ENCODE measurements at places on chromosomes 3 and 15.

- peak; percentile 63 for DNase-seq
These were observed 289.0 kb upstream of the RASGRP1 start for GRCh38 chr15:38853608-38854007.

- no peak for DNase-seq
These were observed 113.1 kb downstream of the CHCHD6 start for GRCh38 chr3:126816986-126817777.

- no peak for DNase-seq
These were observed 460.7 kb upstream of the CBLB start for GRCh38 chr3:106329521-106329920.

DNA sequence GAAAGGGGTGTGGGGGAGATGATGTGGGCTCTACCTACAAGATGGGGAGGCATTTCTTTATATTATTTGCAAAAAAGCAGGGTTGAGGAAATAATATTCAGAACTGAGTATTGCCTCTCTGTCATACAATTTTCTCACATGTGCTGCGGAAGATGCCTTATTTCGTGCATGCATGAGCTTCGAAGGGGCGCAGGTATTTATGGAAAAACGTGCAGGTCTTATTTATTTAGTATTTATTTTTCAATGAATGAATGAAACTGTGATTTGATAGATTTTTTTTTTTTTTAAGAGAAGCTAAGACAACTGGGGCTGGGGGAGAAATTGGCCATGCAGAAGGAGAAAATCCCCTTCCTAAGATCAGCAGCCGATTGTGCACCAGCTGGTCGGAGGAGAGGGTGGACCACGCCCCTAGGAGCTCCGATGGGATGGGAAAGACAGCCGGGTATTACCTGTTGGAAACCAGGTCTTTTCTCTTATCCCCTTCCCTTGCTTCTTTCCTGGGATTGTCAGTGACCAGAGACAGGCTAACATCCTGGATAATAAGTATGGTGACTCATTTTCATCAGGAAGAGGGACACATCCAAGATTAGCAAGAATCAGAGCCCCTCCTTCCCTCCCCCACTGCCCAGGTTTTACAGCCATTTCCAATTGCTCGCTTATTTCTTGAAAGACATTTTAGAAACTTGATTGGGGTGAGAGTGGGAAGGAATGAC is 875 bp downstream of the GAP43 start:
- DNase-seq = peak; percentile 27

GRCh38 chr15:70077188-70078147 is 20.2 kb downstream of the TLE3 start:
- no peak for DNase-seq

GRCh38 chr3:169246158-169246557 is 417.4 kb downstream of the MECOM start:
- DNase-seq = no peak

GRCh38 chr3:155330370-155330769 is 36.9 kb upstream of the STRIT1 start:
- no peak for DNase-seq

DNA sequence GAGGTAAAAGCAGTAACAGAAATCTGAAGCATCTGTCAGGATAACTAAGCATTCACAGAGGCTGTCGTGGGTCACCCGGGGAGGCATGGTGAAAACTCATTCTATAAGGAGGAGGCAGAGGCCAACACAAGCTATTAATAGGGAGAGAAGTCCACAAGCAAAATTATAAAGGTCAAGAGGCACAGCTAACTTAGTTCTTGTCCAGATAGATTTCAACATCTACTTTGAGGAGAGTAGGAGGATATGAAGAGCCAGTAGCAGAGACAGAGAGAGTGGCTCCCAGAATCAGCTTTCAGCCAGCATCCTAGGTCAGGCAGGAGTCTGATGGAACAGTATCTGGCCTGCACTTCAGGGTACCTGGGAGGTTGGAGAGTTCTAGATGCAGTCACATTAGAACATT is 95.3 kb downstream of the STAC start:
- DNase-seq = no peak

DNA sequence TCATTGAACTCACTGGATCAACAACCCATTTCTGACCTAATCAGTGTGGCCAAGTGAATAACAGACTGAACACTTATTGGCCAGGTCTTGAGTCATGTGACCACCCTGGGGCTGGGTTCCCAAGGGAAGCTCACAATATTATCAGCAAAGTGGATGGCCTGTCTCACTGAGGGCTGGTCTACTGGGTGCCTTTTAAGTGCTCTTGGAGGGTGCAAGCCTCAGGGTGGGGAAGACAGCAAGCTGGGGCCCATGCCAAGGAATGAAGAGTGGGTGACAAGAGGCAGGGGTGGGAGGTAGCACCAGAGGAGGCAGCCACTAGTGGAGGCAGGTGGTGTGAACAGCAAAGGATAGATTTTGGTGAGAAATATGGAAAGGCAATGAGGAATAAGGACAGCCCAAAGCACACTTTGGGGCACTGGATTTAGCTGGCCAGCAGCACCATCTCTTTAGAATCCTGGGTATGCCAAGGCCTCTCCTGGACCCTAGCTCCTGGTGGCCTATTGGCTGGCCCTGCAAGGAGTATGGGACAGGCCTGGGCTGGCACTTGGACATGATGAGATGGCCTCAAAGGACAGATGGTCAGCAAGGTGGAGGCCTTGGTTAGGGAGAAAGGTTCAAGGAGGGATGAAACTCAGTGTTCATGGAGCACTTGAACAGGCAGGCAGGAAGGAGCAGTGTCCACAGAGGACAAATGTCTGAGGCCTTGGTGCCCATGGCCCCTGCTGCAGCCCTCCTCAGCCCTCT is 34.2 kb downstream of the HMCES start:
- no peak for DNase-seq

- no peak for DNase-seq
These were observed 274.5 kb downstream of the ZBTB20 start for GRCh38 chr3:114872588-114872987.

- no peak for DNase-seq
These were observed 7.7 kb downstream of the CCR9 start for GRCh38 chr3:45894015-45894414.

GRCh38 chr3:184526088-184526433 is 35.5 kb upstream of the EPHB3 start:
- DNase-seq = peak; percentile 41

- no peak for DNase-seq
These were observed 937.6 kb downstream of the MCTP2 start for GRCh38 chr15:95168951-95169431.

DNA sequence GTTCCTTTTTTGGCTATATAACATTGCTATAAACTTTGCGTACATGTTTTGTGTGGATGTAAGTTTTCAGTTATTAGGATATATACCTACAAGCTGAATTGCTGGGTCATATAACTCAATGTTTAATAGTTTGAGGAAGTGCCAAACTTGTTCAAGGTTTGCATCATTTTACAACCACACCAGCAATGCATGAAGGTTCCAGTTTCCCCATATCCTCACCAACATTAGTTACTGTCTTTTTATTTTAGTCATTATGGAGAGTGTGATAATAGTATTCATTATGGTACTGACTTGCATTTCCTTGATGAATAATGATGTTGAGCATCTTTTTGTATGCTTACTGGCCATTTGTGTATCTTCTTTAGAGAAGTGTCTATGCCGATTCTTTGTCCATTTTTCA is 112.3 kb downstream of the NR1I2 start:
- no peak for DNase-seq

DNA sequence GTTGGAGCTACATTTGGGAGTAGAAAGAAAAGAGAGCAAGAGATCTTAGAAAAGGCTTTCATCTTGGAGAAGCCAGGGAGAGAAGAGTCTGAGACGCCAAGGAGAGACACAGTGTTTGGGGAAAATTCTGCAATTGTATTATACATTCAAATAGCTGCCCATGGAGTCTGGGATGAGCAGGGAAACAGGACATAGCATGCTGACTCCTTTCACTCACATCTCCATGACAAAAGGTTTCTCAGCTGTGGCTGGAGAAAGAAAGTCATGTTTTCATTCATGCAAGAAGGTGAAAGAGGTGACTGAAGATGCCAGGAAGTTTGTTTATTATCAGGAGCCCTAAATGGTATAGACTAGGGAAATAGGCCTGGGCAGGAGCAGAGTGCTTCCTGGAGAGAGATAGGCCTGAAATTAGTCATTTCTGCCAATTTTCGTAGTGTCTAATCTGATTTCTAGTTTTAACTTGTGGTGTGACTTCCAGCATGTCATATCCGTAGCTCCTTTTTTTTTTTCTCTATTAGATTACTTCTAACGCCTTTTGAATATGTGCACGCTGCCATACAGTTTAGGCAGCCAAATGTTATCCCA is 34.1 kb downstream of the ACP3 start:
- peak; percentile 12 for DNase-seq

DNA sequence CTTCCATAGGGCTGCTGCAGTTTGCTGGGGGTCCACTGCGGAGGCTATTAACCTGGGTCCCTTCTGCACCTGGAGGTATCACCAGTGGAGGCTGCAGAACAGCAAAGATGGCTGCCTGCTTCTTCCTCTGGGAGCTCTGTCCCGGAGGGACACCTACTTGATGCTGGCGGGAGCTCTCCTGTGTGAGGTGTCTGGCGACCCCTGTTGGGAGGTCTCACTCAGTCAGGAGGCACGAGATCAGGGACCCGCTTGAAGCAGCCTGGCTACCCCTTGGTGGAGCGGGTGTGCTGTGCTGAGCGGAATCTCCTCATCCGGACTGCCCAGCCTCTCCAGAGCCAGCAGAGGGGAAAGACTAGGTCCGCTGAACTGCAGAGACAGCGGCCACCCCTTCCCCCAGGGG is 56.0 kb upstream of the CTXND1 start:
- DNase-seq = no peak

DNA sequence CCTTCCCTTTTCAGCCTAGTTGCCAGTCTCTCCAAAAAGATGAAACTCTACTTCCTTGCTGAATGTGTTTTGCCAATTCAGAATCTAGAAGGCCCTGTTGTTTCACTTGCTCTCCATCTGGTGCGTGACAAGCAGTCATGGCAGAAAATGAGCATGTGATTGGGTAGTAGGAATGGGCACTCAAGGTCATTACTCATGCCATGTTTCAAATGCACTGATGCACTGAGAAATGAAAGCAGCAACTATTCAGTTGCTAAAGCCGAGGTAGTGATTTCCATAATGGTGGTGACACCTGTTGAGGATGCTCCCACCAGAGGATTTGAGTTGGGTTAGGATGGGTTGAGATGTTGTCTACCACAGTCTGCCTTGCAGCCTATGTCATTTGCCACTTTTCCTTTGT is 12.7 kb downstream of the ZBTB38 start:
- DNase-seq = no peak

DNA sequence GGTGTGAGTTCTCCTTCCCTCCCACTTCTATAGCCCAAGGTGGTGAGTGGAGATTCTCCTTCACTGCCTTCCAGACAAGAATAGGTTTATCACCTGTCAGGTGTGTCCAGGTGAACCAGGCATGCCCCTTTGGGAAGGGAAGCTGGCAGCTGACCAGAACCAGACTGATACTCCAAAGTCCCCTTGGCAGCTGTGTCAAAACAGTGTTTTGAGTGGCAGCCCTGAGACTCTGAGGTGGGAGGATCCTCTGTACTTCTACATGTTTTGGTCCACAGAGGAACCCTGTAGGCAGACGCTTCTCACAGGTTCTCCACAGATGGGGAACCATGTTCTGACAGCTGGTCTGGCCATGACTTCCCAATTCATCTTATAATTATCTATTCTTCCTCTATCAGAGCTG is 30.1 kb downstream of the ISL2 start:
- no peak for DNase-seq

- DNase-seq = no peak
These were observed 394.6 kb downstream of the ZNF385D start for GRCh38 chr3:21356402-21356801.

DNA sequence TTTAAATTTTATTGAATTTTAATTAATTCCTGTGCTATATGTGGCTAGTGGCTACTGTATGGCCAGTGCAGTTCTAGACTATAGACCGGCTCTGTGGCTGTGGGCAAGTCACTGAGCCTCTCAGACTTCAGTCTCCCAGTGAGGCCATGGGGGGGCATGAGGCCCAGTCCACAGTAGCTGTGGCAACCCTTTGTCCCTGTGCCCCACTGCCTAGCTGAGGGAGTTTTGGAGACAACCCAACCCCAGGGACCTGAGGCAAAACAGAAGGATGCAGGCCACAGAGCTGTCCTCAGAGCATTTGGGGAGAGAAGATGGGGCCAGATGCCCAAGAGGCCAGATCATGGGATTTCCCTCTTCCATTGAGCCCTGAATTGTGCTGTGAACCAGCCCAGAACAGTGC is 18.9 kb upstream of the POC1A start:
- no peak for DNase-seq

GRCh38 chr3:16377196-16377595 is 112.2 kb downstream of the OXNAD1 start:
- DNase-seq = no peak

- DNase-seq = no peak
These were observed 41.8 kb downstream of the HGD start for GRCh38 chr3:120640231-120640630.

DNA sequence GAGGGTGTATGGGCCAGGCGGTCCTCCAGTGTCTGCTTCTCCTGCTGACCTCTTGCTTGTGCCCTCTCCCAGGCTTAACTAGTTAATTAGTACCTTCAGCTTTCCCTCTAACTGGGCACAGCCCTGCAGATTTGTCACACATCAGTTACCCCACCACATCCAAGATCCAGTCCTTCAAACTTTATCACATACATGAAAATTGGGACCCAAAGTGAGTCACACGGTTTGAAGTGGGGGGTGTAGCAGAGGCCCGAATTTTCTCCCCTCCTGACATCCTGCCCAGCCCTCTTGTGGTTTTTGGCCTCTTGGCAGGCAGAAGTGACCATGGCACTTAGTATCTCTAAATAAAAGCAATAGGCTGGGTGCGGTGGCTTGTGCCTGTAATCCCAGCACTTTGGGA is 3.9 kb downstream of the MAPKAPK3 start:
- DNase-seq = no peak

- no peak for DNase-seq
These were observed 64.0 kb downstream of the LYSMD4 start for GRCh38 chr15:99669250-99669649.

GRCh38 chr15:78727561-78727960 is 83.7 kb downstream of the ADAMTS7 start:
- DNase-seq = peak; percentile 34

DNA sequence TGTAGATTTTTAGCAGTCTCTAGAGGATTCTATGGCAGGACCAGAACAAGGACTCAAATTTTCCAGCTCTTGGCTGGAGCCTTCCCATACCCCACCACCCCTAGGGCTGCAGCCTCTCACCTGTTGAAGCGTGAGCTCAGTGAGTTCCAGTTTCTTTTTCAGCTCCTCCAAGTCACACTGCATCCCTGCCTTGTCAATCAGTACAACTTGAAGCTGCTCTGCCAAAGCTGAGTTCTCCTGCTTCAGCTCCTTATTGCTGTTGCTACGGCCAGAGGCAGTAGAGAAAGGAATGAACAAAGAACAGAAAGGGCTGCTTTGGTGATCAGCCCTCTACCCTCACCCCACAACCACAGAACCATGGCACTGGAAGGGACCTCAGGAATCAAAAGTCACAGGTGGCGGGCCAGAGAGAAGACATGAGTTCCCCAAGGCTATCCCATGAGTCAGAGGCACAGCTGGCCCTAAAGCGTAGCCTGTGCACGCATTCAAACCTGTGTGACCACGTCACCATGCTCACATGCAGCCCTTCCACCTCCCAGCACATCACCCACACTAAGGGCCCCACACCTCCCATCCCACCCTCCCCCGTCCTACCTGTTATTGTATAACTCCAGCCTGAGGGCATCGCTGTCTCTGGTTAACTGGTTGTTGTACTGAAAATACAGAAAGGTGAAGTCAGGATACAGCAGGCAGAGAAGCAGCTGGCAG is 83.3 kb upstream of the C2CD4B start:
- DNase-seq = no peak

All from iPS-NIHi11 (cell line).